ENCODE measurements at places on chromosomes 4 and X.

GRCh38 chrX:70553516-70553915 is 108.9 kb downstream of the DLG3 start:
- DNase-seq: no peak

- no peak for DNase-seq
Measured at GRCh38 chr4:72761368-72762038, 192.5 kb upstream of the ADAMTS3 start.

- DNase-seq: no peak
Measured at GRCh38 chr4:161850631-161851030, 313.2 kb downstream of the FSTL5 start.

DNA sequence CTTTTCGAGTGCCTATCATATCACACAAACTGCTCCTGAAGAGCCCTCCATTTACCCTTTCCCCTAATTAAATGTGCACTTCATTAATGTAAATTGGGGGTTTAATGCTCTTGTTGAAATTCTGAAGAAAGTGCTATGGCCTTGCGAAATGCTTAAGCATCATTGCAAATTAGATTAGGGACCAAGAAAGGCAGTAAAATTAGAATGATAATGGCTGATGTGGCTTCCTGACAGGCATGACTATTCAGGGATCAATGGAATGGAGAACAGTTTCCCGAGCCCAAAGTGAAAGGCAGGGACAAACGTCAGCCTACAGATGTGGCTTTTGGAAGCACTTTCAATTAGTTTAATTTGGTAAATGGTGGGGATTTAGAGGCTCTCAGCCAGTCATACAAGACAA is 120.1 kb downstream of the NKX6-1 start:
- DNase-seq: no peak

- no peak for DNase-seq
Measured at GRCh38 chr4:2257361-2258081, 4.4 kb downstream of the MXD4 start.

DNA sequence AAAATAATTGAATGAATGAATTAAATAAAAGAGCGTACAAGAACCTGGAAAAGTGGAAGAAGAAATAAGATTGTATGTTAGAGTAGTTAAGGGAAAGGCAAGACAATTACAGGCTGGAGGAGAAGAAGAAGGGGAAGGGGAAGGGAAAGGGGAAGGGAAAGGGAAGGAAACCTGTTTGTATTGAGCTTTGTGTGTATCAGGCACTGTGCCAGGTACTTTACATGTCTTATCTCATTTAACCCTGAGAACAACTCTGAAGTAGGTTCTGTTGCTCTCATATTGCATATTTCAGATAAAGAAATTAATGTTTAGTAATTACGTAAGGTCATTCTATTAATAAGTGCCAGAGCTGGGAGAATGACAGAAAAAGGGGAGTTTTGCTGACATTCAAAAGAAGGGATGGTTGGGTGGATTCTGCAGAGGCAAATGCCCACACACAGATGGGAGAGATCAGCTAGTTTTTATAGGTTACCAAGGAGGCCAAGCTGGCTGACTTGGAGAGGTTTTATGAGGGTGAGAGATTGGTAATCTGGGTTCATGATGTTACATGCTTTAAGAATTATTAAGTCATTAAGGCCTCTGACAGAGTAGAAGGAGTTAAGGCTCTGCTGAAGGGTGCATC is 92.3 kb upstream of the LCORL start:
- no peak for DNase-seq

DNA sequence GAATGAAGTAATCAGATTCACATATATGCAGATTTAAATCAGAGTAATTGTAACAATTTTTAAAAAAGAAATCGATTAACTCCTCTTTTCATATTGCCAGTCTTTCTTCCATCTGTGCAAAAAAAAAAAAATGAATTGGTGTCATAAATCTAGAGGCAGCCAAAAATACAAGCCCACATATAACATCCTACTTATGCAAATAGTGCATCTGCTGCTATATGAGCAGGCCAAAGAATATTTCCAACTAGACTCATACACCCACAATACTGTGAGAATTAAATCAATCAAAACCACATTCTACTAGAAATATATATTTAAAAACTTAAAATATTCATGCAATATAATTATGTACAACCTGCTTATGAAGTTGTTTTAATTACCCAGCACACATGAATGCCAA is 298.1 kb upstream of the TRAM1L1 start:
- no peak for DNase-seq

DNA sequence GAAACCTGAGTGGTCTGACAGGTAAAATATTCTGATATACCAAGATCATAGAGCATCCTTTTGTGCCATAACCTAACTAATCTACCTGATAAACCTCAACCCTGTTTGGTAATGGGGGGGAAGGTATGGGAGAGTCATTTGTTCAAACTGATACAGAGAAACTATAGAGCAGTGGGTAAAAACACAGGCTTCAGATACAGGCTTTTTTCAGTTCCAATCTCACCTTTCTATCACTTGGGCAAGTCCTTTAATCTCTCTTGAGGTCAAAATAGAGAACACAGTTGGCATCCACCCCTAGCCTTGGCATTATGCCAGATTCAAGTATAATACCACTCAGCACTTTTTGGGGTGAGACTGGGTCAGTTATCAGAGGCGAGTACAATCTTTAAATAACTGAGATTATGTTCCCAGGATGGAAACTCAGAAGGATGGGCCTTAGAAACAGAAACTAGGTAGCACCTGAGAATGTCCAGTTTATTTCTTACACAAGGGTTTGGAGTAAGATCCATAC is 880 bp upstream of the ETDC start:
- DNase-seq: no peak

DNA sequence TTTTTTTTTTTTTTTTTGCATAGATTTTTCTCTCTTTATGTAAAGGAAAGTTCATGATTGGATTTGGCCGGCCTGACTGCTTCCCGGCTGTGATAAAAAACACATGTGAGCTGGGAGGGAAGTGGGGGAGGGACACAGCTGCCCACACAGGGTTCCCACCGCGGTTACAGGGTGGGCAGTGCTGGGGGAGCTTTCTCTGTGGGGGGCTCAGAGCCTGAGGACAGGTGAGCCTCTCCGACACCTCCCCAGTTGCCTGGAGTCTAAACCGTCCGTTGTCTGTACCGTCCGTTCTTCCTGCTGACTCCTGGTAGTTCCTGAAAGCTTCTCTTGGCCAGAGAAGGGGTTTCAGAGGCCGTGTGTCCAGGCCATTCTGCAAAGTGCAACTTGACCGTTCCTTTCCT is 21.8 kb downstream of the SHOX start:
- no peak for DNase-seq

- DNase-seq: no peak
Measured at GRCh38 chrX:489820-490219, 103.1 kb upstream of the PPP2R3B start.

- no peak for DNase-seq
Measured at GRCh38 chrX:133544115-133544514, 128.8 kb upstream of the GPC4 start.

- DNase-seq: no peak
Measured at GRCh38 chrX:46433892-46434291, 111.3 kb downstream of the ZNF674 start.

DNA sequence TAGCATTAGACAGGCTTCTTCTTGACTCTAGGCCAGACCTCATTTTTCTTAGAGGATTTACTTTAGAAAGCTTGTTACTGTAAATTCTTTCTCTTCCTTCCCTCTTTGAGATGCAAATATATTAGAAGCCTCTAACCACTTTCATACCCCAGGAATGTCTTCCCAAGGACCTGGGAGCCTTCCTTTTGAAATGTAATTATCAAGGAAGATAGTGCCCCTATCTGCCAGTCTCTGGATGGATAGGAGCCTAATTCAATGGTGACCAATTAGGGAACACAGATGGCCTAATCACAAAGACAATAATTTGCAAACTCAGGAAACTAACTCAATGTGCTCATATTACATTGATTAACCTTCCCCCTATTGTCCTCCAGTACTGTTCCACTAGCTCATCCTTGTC is 145.6 kb upstream of the DCAF8L1 start:
- DNase-seq: no peak

DNA sequence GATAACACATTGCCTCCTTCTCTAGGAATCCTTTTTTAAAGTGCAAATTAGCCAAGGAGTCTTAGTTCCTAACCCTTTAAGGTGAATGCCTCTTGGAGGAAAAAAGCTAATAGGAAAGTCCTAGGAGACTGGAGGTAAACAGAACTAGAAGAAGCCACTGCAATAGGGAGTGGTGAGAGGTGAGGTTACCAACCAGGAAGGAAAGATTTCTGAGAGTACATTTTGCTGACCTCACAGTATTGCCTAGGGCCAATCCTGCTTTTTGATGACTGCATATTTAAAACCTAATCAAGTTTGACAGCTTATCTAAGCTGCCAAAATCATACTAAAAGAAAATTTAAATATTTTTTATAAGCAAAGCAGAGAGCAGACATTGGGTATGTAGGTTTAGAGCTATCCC is 7.3 kb upstream of the CUL4B start:
- no peak for DNase-seq

DNA sequence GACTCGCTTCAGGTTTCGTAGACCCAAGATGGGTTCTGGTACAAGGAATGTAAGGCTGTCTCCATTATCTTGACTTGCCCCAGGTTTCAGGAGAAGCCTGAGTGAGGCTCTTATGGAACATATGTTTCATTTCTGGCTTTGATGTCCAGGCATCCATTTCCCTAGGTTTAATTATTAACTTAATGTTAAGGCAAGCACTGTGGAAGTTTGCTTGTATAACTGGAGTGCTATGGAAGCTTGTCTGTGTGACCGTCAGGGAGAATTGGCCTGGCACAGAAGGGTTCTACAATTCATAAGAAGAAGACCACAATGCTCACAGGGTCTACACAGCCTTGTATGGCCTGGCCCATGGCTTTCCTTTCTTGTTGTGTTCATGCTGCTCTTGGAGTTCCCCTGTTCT is 47.2 kb upstream of the PPP1R2C start:
- DNase-seq: no peak

DNA sequence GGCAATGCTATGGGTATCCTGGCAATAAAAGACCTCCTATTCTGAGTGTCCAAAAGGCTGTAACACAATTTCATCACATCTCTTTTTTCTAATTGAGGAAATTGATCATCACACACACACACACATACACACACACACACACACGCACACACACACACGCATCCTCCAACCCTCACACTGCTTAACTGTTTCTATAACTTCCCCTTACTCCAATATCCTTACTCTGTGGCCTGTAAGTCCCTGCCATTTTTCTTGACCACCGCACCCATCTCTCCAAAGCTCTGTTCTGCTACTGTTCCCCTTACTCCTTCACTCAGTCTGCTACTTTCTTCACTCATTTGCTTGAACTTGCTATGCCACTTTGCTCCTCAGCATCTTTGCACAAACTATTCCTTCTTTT is 115.6 kb downstream of the AMELX start:
- DNase-seq: no peak
